ENCODE measurements at places on chromosomes 1 and 21. TPM values are rescaled to one million over a fixed set of nuclear protein-coding genes. Genes with fewer than 3 reads are reported as not detected.

FMO4 gene
- 0.45 TPM for total RNA-seq

ADAMTS1 gene
- 0.22 TPM for total RNA-seq

CCDC190 gene
- total RNA-seq: not detected

EFNA3 gene
- total RNA-seq: 8.4 TPM

RGS16 gene
- 0.30 TPM for total RNA-seq

FMN2 gene
- 3.7 TPM for total RNA-seq

ZNF593OS gene
- total RNA-seq: not detected

NUAK2 gene
- total RNA-seq: 28.8 TPM

BCL2L15 gene
- 1.7 TPM for total RNA-seq

SNX7 gene
- total RNA-seq: 27.0 TPM

GNG4 gene
- total RNA-seq: 13.5 TPM

CXADR gene
- total RNA-seq: 12.0 TPM

SERINC2 gene
- total RNA-seq: 30.0 TPM

TIPRL gene
- total RNA-seq: 34.7 TPM

IGSF21 gene
- not detected for total RNA-seq

C8A gene
- total RNA-seq: not detected

PPM1J gene
- 0.99 TPM for total RNA-seq

FCMR gene
- 3.9 TPM for total RNA-seq

CCDC17 gene
- 0.23 TPM for total RNA-seq

CACNA1S gene
- total RNA-seq: not detected

CLDN17 gene
- total RNA-seq: not detected

ACTN2 gene
- not detected for total RNA-seq

OR2G6 gene
- not detected for total RNA-seq

KCNJ6 gene
- total RNA-seq: 3.8 TPM

CALML6 gene
- total RNA-seq: 0.49 TPM

TMEM82 gene
- total RNA-seq: not detected

ATP1A2 gene
- 0.07 TPM for total RNA-seq

KRTAP11-1 gene
- not detected for total RNA-seq

MYOM3 gene
- total RNA-seq: 5.8 TPM

PLA2G2E gene
- total RNA-seq: not detected

BGLAP gene
- 0.23 TPM for total RNA-seq

PLCH2 gene
- 0.28 TPM for total RNA-seq

REG4 gene
- not detected for total RNA-seq

DIPK1A gene
- 9.7 TPM for total RNA-seq

NT5C1A gene
- total RNA-seq: not detected

AADACL4 gene
- not detected for total RNA-seq

SH2D2A gene
- 3.9 TPM for total RNA-seq

Data from A549 treated with GW870086 at 1 μM for 4 hours (cell line).